Thymus (tissue), 14 donors: ENCODE measurements at places on chromosomes 6 and 20.
A peak's percentile ranks its signal among the peaks of the same experiment; 100 is the strongest.

GRCh38 chr20:62632575-62633090 is 9.7 kb upstream of the SLCO4A1 start:
- DNase-seq: no peak

GRCh38 chr6:12423832-12424231 is 133.7 kb downstream of the EDN1 start:
- DNase-seq: no peak

- no peak for DNase-seq
Observed at GRCh38 chr20:6699921-6700562, 67.4 kb upstream of the BMP2 start.

DNA sequence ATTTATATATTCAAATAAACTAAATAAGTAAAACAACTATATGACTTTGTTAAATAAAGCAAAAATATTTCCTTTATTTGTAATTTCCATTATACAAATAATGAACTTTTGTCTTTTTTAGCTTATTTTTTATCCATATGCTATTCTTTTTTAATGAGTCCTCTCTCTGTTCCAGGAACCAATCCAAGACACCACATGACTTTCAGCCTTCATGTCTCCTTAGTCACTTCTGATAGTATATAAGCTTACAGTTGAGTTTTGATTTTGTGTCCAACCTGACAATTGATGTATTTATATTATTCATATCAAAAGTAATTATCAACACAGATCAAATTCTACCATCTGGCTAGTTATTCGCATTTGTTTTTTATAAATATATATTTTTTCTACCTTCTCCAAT is 582.3 kb upstream of the GJE1 start:
- no peak for DNase-seq

DNA sequence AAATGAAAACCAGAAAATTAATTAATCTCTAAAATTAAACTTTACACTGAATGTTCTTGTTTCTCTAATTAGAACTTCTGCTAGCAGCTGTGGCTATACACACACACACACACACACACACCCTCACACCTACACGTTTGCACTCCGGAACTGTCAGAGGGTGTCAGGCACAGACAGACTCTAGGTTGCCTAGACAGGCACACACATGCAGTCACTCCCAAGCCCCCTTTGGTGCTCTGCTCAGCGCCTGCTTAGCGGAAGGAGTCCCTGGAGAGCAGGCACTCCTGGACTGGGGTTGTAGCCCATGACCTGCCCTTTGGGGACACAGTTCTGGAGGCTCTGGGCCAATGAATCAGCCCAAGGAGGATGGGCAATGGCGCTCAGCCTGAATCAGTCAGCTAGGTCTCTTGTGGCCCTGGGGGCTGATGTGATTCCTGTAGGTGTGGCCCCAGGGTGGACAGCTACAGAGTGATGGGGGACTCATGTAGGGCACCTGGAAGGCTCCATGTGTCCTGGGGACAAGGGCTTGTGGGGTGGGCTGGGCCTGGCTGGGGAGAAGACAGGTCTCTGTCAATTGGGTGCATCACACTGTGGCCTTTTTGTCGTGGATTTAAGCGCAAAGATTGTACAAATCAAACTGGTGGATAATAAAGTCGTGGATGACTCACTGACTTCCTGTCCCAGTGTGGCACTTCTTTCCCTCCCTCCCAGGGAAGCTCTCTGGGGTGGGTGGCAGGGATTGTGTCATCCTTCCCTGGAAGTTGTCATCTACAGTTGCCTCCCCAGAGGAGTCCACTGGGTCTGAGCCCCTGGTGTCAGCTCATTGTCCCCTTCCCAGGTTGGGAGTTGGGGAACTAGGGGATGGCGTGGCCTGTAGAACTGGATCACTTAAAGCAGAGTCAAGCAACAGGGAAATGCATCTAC is 8.8 kb downstream of the TMEM151B start:
- DNase-seq: no peak

DNA sequence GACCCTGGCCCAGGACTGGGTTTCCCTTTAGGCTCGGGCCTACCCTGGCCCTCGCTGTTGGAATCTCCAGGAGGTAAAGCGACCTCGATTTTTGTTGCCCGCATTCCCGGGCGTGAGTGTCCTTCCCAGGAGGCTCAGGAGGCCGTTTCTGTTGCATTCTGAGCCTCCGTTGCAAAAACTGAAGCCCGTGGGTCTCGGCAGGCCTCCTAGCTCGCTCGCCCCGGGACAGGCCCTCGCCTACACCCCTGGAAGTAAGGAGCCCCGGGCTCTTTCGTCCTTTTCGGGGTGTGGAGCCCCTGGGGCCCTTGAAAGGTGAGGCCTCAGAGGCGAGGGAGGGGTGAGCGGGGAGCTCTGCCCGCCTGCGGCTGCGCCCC is 2.3 kb downstream of the NR2E1 start:
- DNase-seq: no peak

GRCh38 chr6:14673201-14673600 is 555.6 kb downstream of the CD83 start:
- DNase-seq: no peak

DNA sequence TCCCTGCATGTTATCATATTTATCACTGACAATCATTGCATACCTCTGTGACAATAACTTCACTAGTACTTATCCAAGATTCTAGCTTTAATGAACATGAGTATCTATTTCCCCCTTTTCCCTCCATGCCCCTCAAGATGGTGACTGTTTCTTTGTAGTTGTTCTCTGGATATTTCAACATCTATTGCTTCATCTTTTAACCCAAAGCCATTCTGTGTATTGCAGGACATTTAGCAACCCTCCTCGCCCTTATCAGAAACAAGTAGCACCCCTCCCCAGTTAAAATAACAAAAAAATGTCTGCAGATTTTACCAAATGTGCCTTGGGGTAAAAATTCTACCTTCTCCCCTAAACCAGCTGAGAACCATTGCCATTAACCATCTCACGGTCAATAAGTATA is 979.8 kb upstream of the MANEA start:
- DNase-seq: no peak

- DNase-seq: no peak
Observed at GRCh38 chr6:39507331-39507998, 185.0 kb upstream of the KCNK16 start.

DNA sequence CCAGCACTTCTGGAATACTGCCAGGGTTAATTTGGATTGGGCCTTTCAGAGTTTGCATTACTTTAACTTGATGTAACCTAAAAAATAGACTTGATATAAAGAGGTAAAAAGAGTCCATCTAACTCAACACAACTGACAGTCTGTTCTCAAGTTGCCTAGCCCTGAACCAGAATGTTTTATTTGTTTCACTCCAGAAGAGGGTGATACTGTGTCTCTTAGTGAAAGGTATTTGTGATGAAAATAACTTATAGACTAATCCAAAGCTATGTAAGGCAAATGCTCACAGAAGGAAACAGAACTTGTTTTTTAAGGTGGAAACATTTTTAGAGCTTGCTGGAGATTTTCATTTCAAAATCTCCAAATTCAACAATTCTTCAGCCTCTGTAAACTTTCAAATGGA is 469.1 kb upstream of the RUNX2 start:
- DNase-seq: no peak

DNA sequence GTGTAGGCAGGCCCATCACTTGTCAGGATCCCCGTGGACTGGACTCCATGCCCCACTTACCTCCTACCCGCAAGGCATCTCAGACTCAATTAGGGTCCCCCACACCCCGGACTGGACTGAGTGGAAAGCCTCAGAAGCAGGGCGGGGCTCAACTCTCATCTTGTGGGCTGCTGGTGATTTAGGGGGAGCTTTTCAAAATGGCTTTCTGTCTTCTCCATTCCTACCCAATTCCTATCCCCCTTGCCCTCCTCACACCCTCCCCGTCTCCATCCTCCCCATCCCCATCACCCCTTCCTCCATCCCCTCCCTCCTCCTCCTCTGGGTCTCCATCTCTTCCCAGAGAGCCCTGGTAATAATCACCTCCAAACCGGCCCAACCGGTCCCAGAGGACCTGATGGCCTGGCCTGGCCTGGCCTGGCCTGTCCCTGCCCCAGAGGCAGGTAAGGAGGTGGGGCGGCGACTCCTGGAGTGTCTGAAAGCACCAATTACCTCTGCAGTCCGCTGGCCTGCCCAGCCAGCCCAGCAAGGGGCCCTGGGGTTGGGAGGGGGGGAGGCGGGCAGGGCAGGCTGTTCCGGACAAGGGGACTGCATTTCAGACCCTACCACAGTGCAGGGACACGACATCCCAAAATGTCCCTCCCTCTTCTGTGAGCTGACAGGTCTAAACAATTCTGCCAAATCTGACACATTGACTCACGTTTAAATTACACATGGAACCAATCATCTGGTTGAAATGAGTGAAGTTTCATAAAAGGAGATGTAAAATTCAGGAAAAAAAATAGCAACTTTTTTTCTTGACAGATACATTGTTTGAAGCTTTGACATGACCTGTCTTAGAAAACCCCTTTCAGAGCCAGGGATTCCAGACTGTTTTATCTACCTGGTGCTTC is 24.8 kb downstream of the MAFB start:
- no peak for DNase-seq

DNA sequence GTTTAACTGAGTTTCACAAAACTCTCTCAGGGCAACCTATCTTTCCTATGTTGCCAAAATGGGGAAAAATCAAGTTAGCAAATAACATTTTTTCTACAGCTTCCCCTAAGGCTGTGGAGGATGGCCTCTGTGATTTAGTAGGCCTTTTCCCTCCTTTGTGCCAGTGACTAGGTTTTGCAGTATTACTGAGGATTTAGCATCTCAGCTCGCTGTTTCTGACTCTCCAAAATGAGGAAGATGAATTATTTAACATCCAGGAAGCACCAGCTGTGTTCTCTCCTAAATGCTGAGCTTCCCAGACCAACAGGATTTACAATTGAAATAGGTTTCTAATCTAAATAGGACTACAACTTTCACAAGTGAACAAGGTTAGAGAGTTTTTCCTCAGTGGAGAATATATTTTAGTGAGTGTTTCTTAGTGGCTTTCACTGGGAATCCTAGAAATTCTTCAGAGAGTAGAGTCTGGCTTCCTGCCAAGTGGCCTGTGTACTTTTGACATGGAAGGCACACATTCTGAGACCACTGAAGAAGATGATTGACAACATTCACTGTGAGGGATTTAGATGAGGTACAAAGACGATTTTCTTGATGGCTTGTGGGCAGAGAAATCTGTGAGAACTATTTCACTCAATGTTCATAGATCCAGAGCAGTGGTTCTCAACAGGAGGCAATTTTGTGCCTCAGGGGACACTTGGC is 62.4 kb downstream of the PTCHD4 start:
- DNase-seq: no peak

GRCh38 chr6:1001655-1002349 is 308.9 kb upstream of the EXOC2 start:
- DNase-seq: no peak

DNA sequence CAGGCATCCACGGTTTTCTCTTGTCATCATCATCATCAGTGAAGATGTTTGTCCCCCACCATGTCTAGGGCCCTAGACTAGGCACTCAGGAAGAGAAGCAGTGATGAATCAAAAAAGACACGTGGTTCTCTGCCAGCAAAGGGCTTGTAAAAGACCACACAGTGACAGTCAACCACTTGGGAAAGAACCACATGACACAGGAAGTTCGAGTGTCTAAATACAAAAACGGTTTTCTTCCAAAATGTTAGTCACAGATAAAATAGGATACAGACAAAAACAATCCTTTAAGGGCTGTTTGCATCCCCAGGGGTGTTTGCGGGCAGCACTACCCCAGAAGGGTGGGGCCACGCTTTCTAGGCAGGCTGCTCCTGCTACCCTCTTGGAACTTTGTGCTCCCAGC is 356.8 kb upstream of the AGPAT4 start:
- DNase-seq: no peak

DNA sequence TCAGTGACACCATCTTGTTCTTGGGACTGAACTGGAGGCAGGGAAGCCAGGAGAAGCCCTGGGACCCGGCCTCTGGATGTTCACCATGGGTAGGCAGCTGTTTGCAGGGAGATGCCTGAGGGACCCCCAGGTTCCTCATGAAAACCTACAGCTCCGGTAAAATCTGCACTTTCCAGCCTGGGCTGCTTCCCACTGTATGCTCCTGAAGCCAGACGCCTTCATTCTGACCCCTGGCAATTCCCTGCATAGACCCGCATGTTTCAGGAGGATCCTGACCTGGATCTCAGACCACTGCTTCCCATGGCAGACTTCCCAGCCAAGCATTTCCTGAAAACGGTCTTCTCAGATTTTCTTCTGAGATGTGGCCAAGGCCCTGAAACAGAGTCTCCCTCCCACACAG is 306.7 kb downstream of the PREX1 start:
- no peak for DNase-seq

DNA sequence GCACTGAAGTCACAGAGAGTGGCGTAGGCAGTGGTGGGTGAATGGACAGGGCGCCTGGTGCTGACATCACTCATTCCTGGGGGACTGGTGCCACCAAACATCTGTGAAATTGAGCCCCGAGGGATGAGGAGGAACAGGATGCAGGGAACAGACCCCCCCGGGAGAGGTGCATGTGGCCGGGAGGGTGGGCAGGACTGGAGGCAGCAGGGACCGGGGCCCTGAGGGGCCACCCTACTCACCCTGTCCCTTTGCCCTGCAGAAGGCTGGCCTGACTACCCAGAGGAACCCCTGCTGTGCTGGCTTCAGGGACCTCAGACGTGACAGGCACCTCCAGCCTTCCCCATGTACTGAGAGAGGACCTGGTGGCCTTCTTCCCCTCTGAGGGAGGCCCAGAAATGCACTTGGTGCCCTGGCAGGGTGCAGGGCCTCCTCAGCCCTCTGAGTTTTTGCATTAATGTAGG is 25.1 kb downstream of the SYNDIG1 start:
- DNase-seq: no peak

- DNase-seq: no peak
Observed at GRCh38 chr6:44966449-44967092, 361.6 kb upstream of the RUNX2 start.

DNA sequence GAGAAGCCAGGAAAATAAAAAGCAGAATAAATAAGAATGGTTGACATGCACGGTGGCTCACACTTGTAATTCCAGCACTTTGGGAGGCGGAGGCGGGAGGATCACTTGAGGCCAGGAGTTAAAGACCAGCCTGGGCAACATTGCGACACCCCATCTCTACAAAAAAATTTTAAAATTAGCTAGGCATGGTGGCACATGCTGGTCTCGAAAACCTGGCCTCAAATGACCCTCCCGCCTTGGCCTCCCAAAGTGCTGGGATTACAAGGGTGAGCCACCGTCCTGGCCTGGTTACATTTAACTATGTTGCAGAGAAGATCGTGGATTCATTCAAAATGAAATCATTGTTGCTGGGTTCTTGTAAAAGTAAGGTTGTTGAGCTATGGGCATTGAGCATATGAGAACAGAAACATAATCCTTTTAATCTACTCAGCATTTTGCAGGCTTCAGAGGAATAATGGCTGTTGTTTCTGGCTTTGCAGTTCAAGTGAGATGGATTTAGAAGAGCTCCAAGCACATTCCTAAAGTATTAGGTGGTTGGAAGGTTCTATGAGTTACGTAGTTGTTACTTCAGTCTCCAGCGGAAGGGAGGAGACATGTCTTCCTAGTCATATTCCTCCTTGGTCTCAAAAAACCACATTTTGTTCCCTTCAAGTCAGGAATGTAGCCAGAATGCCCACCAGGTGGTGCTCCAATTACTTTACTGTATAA is 45.6 kb upstream of the RAB23 start:
- DNase-seq: peak; percentile 7
